Stimulated activated CD8-positive, alpha-beta memory T cell treated with anti-CD3 and anti-CD28 coated beads, Interleukin-4, amount 100 ng/mL, for 24 hours (primary cell): ENCODE measurements at places on chromosomes 4 and X.

DNA sequence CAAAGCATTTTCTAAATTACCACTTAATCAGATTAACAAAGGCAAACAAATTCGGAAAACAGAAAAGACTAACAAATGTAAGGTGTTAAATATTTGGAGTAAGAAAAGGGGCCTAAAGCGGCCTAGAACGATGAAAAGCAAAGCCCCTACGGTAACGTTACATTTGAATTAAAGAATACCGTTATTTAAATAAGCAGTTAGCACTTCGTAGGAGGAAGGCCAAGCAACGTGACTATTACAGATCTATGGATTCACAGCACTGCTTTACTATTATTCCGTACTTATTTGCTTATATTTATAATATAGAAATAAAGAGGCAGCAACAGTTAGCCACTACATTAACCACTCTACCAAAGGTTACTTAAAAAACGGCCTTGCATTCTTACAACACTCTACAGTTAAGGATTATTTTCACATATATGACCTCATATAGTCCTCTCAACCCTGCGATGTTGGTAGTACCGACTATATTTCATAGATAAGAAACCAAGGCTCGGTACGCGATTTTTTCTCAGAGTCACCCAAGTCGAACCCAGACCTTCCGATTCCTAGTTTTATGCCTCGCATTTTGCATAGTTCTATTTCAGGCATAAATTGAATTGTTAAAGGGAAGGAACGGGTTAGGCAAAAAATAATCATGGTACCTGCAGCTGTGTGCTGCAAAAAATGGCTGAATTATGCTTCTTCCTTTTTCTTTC, 2.9 kb downstream of the KLHL15 start:
- no peak for DNase-seq

DNA sequence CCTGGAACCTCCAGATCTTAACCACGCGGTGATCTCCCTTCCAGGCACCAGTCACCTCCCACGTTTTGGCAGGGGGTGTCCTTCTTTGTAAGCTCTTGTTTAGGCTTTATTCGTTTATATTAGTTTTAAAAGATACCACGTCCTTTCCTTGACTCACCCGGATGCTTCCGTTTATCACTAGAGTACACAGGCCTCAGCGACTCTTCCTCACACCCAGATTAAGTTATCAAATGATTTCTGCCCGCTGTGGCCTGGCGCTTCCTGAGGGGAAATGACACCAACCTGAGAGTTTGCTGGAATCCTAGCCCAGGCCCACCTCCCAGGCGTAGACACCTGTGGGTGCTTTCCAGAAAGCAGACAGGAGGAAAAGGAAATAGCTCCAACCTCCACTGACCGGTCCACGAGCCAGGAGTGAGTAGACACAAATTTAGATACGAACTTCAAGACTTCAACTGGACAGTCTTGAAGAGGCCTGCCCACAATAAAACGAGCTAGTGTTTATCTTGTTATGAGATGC, 756 bp upstream of the ADAMTS3 start:
- DNase-seq, result no peak

GRCh38 chr4:88341227-88342192, 37.1 kb upstream of the HERC6 start:
- DNase-seq, result no peak

DNA sequence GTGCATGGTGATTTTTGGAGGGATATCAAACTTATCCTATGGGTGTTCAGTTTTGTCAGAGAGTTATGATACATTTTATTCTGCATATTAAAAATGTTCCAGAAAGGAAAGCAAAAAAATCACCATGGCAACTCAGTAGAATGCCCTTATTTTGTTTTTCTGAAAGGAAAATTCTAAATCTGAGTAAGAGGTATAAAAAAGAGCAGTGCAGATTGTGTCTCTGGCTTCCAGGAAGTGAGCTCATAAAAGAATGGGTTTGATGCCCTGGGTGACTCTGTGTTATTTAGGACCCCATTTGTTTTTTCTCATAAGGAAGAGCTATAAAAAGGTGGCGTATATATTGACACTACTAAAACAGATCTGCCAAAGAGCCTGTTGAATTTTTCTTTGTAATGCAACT, 128.8 kb downstream of the UCHL1 start:
- DNase-seq, result no peak

DNA sequence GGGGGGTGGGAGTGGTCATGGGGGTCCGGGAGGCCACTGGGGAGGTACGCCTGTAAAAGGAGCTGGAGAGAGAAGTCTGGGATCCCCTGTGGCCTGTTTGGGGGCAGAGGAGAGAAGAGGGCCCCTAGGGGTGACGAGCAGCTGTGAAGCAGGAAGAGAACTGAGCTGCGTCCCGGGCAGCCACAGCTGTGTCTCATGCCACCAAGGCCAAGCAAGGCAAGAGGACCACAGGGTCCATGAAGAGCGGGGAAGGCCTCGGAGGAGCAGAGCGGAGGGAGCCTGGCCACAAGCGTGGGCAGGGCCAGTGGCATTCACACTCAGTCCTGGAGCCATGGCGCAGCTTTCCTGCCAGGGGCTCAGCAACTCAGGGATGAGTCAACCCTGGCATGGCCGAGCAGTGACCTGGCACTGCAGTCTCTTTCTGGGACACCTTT, 13.6 kb upstream of the NAT8L start:
- no peak for DNase-seq

DNA sequence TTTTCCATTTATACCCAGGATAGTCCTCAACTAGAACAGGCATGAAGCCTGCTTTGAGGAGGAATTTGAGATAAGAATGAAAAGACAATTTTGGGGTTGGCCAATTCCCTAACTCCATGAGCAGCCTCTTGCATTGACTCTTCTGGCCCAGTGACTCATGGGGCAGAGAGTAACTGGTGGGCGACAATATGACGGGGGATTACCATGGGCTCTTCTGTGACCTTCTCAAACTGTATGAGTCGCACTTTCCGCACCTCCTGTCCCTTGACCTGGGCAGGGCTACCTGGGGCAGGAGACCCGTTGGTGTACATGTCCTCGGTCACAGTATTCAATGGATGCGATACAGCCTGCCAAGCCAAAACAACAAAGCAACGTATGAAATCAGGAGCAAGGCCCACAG, 13.3 kb downstream of the MPP1 start:
- DNase-seq, result no peak

- no peak for DNase-seq
These were observed 2.0 kb upstream of the TMPRSS11D start for GRCh38 chr4:67885762-67886161.

- no peak for DNase-seq
These were observed 25.6 kb downstream of the ZDHHC9 start for GRCh38 chrX:129818123-129818522.

- no peak for DNase-seq
These were observed 52.2 kb upstream of the ADGRG2 start for GRCh38 chrX:19174401-19175025.

- no peak for DNase-seq
These were observed 27.0 kb upstream of the GPR78 start for GRCh38 chr4:8553216-8553615.

GRCh38 chr4:157141976-157142375, 66.0 kb downstream of the GLRB start:
- DNase-seq, result no peak

- DNase-seq, result no peak
These were observed 107.6 kb upstream of the CBR4 start for GRCh38 chr4:169117591-169118081.

DNA sequence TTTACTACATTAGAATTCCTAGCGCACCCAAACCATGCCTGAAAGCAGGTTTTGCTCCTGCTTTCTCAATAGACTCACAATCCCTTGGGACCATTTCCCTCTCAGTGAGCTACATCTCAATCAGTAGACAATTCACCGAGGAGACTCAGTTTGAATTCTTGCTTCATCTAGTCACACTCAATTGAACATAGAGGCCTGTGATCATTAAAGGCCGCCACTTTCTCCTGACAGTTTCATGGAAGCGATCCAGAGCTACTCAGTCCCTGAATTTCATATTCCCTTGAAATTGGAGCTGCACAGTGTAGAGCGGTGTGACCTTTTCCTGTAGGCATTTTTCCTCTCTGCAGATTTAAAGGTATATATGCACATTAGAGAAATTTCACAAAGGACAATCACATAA, 193.9 kb upstream of the SPOCK3 start:
- no peak for DNase-seq

GRCh38 chr4:15469402-15470127, at the start of gene CC2D2A:
Gene CC2D2A, plus strand, starts transcription at chr4:15469882. Its CDS starts 6,051 bp downstream, at chr4:15475933.
- no peak for DNase-seq

- no peak for DNase-seq
These were observed 372.9 kb downstream of the STIM2 start for GRCh38 chr4:27233531-27233930.

DNA sequence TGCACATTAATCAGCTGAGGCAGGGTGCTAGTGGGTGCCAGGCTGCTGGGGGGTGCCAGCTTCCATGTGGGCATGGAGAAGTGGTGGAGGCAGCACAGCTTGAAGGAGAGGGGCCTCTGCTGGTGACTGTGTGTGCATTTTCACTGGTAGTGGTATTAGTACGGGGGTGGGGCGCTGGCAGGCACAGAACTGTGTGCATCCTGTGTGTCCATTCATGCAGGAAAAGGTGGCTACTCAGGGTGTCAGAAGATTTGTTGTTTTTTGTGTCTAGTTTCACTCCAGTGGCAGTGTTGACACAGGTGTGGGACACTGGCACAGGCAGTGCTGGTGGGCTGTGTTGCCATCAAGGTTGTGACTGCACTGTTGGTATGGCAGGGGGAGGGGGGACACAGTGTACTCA, 1303.6 kb downstream of the FAM133A start:
- no peak for DNase-seq

DNA sequence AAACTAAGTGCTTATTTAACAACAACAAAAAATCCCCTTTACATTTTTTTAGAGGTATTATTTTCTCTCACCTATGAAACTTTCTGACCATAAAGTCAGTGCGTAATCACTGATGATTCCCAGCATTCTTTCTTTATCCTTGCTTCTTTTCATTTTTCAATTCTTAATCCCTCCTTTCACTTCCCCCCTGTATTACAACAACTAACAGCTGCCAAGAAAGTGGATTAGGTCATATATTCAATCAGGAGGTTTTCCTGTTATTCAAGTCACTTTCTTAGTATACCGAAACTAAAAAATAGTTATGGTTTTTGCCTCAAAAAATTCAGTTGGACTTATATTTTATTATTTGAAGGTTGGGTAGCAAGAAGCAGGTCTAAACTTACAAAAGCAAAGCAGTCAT, 2.1 kb upstream of the STAP1 start:
- DNase-seq, result no peak

DNA sequence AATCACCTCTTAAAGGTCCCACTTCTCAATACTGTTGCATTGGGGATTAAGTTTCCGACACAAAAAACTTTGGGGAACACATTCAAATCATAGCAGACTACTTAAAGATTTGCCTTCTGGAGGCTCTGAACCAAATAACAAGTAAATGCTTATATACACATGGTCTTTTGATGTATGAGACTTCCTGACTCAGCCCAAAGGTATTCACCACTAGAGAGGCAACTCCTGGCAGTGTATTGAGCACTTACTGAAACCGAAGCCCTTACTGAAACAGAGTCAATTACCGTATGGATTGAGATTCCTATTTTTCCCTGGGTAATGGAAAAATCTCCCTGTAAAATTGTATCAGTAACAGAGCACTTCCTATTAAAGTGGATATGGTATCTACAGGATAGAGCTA, 45.4 kb downstream of the ZCCHC13 start:
- DNase-seq, result no peak
